Amniotic epithelial cell (primary cell): ENCODE measurements at places on chromosomes 2 and 18.

- no peak for DNase-seq
Measured at GRCh38 chr2:186639939-186640338, 50.1 kb downstream of the ITGAV start.

DNA sequence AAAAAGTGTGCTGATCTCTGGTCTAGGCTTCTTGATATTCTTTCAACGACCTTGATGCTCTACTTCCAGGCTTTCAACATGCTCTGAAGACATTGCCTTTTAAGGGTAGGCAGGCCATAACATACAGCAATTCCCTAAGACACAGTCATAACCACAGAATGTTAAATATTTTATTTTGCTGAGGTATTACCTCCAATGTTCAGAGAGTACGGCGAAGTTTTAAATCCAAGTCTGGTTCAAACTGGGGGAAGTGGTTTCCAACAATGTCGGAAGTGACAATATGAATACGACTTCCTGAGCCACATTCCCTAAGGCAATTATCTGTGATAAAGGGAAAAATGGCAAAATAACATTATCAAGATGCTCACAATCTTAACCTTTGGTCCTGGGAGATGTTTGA, 1077.9 kb upstream of the PIK3C3 start:
- DNase-seq: peak; percentile 99

- DNase-seq: no peak
Measured at GRCh38 chr2:217193431-217194340, 333.8 kb upstream of the TNP1 start.

DNA sequence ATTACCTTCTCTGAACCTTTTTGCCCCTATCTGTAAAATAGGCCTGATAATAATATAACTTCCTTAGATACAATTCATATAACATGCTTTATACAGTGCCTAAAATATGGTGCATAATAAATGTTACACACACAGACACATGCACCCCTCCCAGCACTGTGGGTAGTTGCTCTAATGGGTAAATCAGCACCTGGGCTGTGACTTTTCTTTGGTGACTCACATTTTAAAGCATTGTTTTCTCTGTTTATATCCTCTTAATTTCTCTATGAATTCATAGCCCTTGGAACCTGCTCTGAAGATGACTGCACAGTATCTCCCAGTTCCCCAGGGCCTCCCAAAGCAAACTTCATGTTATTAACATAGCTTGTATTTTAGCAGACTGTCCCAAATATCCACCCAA, 248.2 kb upstream of the TNP1 start:
- no peak for DNase-seq

DNA sequence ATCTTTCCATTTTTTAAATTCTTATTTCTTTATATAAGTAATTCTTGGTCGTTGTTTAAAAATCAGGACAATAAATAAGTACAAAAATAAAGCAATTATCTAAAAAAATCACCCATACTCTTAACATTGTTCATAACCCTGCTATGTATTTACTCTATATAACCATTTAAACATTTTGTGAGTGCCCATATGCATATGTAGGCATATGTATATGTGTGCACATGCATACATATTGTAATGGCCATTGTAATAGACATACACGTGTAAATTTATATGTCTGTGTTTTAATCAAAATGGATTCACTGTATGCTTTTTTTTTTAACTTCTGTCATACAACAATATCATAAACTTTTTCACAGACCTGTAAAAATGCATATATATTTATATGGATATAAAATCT, 25.6 kb downstream of the DNAJC10 start:
- no peak for DNase-seq

- DNase-seq: peak; percentile 77
Measured at GRCh38 chr2:55109219-55109891, 59.1 kb upstream of the RTN4 start.
